IMR-90 (cell line): ENCODE measurements at places on chromosomes 2 and 18. TPM values are rescaled to one million over a fixed set of nuclear protein-coding genes. Genes with fewer than 3 reads are reported as not detected.
A peak's percentile ranks its signal among the peaks of the same experiment; 100 is the strongest.

Gene RAB27B
- total RNA-seq: 1.3 and 1.7 TPM in 2 replicates

GRCh38 chr18:62651276-62652056 is 63.9 kb upstream of the PHLPP1 start:
- no peak for DNase-seq

GRCh38 chr2:186575302-186575701 is 14.6 kb upstream of the ITGAV start:
- peak; percentile 99 for DNase-seq

DNA sequence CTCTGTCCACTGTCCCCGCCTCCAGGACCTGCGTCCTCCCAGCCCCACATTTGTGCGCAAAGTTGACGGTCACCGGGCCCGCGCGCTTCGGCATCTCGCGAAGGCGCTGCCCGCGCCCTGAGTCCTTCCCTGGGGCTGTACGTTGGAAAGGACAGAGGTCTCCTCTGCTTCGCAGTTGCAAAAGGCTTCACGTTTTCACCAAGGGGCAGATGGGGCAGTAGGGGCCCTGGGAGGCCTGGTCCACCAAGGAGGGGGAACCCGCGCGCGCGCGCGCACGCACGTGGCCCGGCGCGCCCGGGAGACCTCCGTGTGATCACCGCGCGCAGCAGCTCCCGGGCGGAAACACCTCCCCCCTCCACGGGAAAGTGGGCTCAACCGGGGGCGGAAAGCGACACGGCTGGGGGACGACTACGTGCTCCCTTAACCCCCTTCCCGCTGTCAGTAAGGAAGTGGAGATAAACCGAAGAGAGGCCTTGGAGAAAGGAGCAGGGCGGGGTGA is 21.9 kb downstream of the TEX44 start:
- no peak for DNase-seq

DNA sequence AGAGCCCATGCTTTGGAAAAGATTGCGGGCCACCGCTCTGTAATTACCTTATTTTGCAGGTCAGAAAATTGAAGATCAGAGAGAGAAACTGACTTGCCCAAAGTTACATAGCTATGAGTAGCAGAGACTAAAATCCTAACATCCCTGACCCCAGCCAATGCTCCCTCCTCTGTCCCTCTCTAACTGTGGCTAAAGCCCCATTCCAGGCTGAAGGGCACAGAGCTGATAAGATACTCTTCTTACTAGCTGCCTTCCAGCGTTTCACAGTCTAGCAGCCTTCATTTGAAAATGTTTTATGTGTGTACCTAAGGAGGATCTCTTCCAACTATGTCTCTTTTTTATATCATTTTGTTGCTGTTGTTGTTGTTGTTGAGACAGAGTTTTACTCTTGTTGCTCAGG is 81.4 kb upstream of the LRATD1 start:
- DNase-seq: no peak

DNA sequence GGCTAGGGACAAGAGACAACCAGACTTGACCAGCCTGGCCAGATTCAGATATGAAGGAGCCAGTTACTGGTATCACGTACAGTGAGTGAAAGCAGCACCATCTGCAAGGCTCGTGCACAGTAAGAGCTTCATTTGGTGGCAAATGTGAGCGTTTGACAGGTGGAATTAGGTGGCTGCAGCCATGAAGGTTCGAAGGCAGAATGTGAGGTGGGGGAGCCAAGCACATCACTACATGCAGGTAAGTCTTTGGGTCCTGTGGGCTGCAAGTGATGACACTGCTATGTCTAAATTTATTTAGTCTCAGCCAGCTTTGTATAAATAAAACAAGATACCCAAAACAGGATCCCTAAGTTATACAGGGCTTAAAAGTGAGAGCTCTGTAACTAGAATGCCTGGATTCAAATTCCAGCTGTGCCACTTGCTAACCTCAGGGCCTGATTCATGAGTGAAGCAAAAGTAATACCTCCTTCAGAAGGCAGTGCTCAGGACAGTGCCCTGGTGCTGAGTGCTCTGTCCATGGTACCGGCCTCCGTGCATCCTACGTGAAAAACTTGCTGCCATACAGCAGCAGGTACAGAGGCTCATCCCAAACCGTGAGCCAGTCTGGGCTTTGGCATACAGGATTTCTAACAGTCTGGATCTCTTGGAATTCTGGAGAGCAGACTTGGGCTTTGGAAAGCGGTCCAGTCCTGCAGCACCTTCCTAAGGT is 18.6 kb downstream of the DDX18 start:
- DNase-seq: peak; percentile 60

DNA sequence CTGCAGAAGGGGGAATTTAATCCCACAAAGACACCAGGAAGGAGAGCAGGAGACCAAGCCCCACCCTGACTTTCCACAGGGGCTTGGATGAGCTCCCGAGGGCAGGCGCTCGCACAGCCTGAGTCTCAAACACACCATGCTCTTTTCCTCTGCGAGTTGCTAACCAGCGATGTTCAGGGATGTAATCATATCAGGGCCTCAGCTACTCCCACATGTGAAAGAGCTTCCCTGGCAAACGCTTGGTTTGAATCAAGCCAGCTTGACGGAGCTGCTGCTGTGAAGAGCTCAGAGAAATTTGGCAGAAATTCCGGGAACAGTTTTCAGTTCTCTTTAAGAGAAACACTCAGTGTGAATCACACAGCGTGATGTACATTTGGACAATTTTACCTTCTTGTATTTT is 385.8 kb downstream of the GALR1 start:
- DNase-seq: no peak

Gene PLGLB2
- 0.72 and 0.83 TPM in 2 replicates for total RNA-seq

GRCh38 chr2:173797586-173798263 is 167.4 kb downstream of the SP3 start:
- no peak for DNase-seq

DNA sequence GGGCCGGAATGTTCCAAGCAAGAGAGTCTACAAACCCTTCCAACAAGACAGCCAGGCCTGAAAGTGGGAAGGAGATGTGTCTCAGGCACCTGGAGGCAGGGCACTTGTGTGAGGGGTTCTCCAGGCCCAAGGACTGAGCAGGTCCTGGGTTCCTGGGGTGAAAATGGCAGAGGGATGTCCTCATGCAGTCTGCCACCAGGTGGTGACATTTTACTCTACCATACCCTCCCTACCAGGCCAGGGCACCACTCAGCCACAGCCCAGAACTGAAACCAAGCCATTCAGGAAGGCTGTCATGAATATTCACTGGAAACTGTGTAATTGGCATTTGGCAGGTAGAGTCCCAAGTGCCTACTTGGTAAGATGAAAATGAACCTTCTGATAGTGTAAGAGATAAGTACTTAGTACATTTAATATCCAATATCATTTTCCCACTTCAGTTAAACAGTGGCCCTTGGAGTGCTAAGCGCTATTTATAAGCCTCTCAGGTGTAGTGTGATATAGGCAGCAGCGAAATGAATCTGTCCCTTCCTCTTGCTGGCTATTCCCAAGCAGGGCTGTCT is 185.1 kb downstream of the MYO5B start:
- DNase-seq: peak; percentile 5

GRCh38 chr2:19866771-19867170 is 35.0 kb downstream of the TTC32 start:
- no peak for DNase-seq

Gene RFX8
- 1.9 and 2.9 TPM in 2 replicates for total RNA-seq

DNA sequence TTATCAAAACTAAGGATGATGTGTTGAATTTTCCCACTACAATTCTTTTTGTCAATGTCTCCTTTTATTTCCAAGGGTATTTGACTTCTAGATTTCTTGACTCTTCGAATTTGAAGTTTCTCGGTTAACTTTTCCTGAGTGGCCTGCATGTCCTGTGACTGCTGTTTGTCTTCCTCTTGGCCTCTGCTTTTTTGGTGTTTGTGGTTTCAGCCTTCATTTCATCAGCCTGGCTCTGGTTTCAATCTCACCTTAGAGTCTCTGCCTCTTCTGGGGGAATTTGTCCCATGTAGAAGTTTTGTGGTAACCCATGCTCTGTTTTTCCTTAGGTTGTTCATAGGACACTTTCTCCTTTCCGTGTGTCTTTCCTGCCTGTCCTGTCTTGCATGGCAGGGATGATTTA is 28.3 kb upstream of the SNED1 start:
- DNase-seq: no peak

GRCh38 chr18:5582849-5583681 is 39.3 kb upstream of the EPB41L3 start:
- DNase-seq: peak; percentile 62

DNA sequence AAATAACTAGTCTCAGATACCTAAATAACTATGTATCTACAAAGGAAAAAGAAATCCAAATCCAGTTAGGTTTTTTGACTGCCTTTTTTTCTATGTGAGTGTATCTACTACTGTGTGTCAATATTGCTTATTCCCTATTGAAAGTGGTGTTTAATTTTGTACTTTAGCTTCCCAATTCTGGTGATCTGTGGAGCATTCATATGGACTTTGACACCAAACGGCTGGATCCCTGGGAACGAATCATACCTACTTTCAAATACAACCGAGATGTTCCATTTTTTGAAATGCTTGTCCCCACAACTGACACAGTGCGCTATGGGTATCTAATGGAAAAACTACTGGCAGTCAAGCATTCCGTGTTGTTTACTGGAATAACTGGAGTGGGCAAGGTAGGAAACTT is 152.8 kb downstream of the DNAH6 start:
- DNase-seq: no peak

DNA sequence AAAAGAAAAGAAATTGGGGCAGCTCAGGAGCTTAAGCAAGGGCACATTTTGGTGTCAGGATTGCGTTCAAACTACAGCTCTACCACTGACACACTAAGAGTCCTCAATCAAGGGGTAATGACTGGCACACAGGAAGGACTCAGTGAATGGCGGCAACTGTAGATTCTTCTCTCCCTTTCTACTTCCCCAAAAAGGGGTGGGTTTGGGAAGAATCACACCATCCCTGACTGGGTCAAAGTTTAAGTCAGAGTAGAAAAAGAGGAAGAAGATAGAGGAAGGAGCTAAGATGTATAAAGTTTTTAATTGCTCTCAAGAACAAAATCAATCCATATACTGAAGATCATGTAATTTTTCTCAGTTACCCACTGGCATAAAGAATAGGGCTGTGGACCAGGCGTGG is 2.6 kb downstream of the NLRC4 start:
- DNase-seq: no peak

DNA sequence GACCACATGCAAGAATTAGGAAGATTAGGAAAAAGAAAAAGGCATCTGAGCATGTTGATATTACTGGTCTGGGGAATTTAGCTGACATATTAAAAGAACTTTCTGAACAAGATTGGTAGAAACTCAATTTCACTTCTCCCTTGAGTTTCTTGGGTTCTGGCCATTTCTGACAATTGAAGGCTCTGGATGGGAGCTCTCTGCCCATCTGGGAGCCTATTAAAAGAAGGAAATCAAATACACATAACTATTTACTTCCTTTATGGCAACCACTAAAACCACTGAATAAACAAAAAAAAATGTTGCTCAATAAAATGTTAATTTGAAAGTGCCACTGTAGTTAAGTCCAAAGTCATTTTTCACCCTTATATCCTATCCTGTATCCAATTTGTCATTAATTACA is 216.8 kb upstream of the HNMT start:
- no peak for DNase-seq

- DNase-seq: no peak
Observed at GRCh38 chr2:25842155-25842554, 36.1 kb downstream of the ASXL2 start.

Gene MDH1
- 212 and 248 TPM in 2 replicates for total RNA-seq

Gene SF3B6
- total RNA-seq: 143 and 224 TPM in 2 replicates

GRCh38 chr2:26941486-26941885 is 29.0 kb upstream of the MAPRE3 start:
- no peak for DNase-seq

GRCh38 chr2:57701391-57701791 is 345.2 kb upstream of the VRK2 start:
- DNase-seq: peak; percentile 0

DNA sequence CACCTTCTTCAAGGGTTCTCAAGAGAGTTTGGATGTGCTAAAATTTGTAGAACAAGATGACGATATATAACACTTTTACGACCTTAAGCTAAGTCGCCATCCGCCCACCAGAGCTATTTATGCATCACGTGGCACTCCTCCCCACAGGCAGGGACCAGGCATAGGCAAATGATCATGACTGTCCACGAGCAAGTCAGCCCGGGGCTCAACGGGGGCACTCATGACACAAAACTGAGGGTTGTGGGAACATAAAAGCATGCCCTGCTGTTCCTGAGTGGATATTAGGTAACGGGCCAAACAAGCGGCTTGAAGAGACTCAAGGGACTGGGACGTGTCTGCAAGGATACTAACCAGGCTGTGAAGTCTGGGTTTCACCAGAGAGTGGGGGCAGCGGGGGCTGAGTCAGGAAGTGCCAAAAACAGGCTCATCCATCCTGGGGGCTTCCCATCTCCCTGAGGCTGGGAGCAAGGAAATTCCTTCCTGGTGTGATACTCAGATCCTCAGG is 58.1 kb downstream of the FAM178B start:
- no peak for DNase-seq

DNA sequence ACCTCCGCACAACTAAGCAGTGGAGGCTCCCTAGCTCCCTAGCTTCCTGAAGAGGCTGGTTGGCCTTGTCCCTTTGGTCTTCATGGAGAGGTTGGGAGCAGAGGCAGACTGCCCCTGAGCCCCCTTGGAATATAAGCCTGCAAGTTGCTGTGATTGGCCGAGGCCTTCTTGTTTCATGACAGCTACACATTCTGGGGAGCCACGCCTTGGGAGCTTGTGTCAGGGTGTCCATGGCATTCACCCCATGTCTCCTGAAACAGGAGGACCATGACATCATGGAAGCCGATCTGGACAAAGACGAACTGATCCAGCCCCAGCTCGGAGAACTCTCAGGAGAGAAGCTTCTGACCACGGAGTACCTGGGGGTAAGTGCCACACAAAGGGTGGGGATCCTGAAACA is 64.0 kb upstream of the B3GNT7 start:
- DNase-seq: no peak
